Smooth muscle cell of trachea (primary cell): ENCODE measurements at places on chromosomes 4 and X. TPM values are rescaled to one million over a fixed set of nuclear protein-coding genes. Genes with fewer than 3 reads are reported as not detected.

The C4orf54 gene
- total RNA-seq = under 0.01 TPM in 1 of 2 replicates, not detected in the other

The TIMP1 gene
- 661 and 1,701 TPM in 2 replicates for total RNA-seq

The SPARCL1 gene
- 1.2 and 1.3 TPM in 2 replicates for total RNA-seq

The DMD gene
- 2.2 and 3.9 TPM in 2 replicates for total RNA-seq

The F8A2 gene
- 1.7 TPM in 1 of 2 replicates, not detected in the other for total RNA-seq

The DMP1 gene
- not detected in 2 replicates for total RNA-seq

The RAI2 gene
- total RNA-seq = 2.2 and 5.8 TPM in 2 replicates

The ADGRA3 gene
- 18.5 and 20.7 TPM in 2 replicates for total RNA-seq

The CCNB3 gene
- total RNA-seq = under 0.01 and 0.17 TPM in 2 replicates

The GLRA2 gene
- not detected in 2 replicates for total RNA-seq

The QRFPR gene
- not detected in 2 replicates for total RNA-seq

The THAP9 gene
- 3.8 and 4.5 TPM in 2 replicates for total RNA-seq

The TMPRSS11B gene
- not detected in 2 replicates for total RNA-seq

The MAGIX gene
- total RNA-seq = 2.8 and 5.5 TPM in 2 replicates

The ACE2 gene
- not detected in 2 replicates for total RNA-seq

The TGIF2LX gene
- not detected in 2 replicates for total RNA-seq

The CORIN gene
- total RNA-seq = 0.15 and 0.33 TPM in 2 replicates

The CCDC149 gene
- total RNA-seq = 11.3 and 11.6 TPM in 2 replicates

The SH2D1A gene
- total RNA-seq = not detected in 2 replicates

The ARMCX2 gene
- total RNA-seq = 105 and 164 TPM in 2 replicates

The PCDH11X gene
- not detected in 2 replicates for total RNA-seq

The TEX11 gene
- total RNA-seq = 0.15 TPM in 1 of 2 replicates, not detected in the other
